Stimulated activated CD8-positive, alpha-beta memory T cell treated with anti-CD3 and anti-CD28 coated beads, Interleukin-2, amount 100 ng/mL, for 1 hour (primary cell): ENCODE measurements at places on chromosomes 5 and 9.

DNA sequence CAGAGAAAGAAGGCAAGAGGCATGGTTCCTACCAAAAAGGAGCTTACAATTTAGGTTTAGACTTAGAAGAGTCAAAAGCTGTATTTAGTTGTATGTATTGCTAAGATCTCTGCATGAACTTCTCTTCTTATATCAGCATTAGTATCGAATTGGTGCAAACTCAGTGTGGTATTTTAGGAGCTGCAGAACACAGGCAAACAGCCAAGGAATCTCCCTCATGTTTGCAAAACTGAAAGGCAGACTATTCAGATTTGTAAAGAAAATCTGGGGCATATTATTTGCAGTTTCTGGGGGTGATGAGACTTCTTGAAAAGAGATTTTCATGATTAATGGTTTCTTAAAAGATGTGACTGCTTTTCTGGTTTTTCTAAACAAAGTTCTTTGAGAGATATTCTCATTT, 252.7 kb downstream of the CEMIP2 start:
- no peak for DNase-seq

GRCh38 chr5:72179028-72179815, 71.9 kb downstream of the MAP1B start:
- no peak for DNase-seq

GRCh38 chr5:154430466-154430865, 15.3 kb upstream of the SAP30L start:
- no peak for DNase-seq

DNA sequence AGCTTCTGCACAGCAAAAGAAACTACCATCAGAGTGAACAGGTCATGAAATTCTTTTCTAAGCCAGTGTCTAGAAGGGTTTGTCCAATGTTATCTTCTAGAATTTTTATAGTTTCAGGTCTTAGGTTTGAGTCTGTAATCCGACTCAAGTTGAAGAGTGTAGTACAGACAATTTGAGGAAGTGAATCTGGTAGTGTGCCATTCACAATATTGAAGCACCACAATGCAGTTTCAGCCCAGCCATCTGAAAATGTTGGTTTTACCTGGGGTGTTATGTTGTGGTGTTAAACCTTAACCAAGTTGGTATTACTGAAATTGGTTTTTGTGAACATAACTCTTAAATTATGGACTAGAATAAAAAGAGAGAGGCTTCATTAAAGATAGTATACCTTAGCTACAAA, 77.2 kb downstream of the ADAMTS16 start:
- DNase-seq, result no peak

GRCh38 chr5:41788941-41789368, 81.3 kb downstream of the OXCT1 start:
- DNase-seq, result no peak

DNA sequence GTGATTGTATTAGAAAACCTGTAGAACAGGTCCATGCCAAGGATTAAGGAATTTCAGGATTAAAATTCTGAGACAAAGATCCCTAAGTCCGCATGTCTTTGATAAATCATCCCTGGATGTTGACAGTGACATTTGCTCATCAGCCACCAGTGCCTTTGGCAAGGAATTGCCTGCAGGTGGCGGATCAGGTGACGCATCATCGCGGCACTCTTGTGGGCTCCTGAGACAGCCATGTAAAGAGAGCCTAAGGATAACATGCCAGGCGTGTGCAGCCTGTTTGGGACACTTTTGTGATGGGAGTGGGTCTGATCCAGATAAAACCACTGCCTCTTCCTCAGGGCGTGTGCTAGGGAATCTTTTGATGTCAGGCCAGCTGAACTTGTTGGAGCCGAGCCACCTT, 40.6 kb downstream of the ADCY2 start:
- no peak for DNase-seq

GRCh38 chr9:99051851-99052250, 53.1 kb upstream of the TGFBR1 start:
- DNase-seq, result no peak

- no peak for DNase-seq
Observed at GRCh38 chr5:163252950-163253349, 184.4 kb upstream of the CCNG1 start.

- DNase-seq, result no peak
Observed at GRCh38 chr9:14212697-14213420, 101.1 kb downstream of the NFIB start.

DNA sequence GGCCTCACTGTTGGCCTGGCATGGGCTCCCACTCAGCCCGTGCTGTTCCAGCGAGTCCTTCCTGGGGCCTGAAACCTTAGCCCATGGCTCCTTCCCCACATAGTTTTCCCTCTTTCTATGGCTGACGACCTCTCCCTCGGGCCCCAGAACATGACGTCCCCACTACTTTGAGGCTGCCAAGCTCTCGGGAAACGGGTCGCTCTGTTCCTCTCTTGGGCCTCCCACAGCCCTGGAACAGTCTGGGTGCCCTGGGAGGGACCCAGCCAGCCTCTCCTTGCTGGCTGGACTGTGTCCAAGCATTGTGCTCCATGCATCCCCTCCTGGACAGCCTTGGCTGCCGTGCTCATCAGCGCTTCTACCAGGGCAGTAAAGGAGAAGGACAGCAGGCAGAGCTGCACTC, 118.3 kb downstream of the SYK start:
- no peak for DNase-seq

- DNase-seq, result no peak
Observed at GRCh38 chr5:173497685-173498084, 118.8 kb downstream of the BOD1 start.

DNA sequence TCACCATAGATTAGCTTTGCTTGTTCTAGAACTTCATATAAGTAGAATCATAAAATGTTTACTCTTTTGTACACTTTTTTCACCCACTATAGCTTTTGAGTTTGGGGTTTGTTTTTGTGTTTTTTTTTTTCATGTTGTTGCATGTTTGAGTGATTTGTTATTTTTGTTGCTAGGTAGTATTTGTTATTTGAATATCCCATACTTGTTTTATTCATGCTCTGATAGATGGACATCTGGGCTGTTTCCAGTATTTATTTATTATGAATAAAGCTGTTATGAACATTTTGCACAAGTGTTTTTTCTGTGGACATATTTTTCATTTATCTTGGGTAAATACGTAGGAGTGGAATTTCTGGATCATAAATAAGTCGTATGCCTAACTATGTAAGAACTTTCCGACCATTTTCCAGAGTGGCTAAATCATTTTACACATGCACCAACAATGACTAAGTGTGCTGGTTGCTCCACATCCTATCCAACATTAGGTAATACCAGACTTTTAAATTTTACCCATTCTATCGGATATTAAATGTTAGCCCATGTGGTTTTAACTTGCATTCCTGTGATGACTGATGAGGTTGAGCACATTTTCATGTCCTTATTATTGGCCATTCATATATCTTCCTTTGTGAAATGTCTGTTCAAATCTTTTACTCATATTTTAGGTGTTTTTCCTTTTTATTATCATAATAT, 69.1 kb upstream of the NR4A3 start:
- no peak for DNase-seq

GRCh38 chr9:137588311-137588710, 2.0 kb downstream of the ZMYND19 start:
- no peak for DNase-seq

DNA sequence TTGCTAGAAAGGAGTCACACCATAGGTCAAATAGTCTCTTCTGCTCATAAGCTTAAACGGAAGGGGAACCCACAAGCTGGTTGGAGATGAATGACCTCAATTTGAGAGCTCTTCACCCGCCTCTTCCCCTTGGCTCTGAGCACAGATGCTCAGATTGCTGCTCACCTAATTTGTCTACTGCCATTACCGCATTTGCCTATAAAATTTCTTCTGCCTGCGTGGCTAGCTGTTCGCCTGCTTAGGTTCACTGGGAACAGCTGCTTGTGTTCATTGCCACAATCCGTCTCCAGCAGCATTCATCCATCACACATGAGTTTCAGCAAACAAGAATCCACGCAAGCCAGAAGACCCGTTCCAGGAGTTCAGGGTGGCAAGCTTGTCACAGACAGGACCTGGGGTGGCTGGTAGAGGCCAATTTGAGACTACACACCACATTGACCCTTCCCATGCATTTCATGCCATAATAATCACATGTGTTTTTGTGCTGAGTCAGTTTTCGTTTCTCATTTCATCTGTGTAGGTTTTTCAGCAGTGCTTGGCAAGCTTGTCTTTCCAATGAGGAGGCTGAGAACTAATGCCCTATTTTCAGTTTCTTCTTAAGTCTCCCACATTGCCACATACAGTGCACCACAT, 50.2 kb upstream of the DNAH5 start:
- no peak for DNase-seq

DNA sequence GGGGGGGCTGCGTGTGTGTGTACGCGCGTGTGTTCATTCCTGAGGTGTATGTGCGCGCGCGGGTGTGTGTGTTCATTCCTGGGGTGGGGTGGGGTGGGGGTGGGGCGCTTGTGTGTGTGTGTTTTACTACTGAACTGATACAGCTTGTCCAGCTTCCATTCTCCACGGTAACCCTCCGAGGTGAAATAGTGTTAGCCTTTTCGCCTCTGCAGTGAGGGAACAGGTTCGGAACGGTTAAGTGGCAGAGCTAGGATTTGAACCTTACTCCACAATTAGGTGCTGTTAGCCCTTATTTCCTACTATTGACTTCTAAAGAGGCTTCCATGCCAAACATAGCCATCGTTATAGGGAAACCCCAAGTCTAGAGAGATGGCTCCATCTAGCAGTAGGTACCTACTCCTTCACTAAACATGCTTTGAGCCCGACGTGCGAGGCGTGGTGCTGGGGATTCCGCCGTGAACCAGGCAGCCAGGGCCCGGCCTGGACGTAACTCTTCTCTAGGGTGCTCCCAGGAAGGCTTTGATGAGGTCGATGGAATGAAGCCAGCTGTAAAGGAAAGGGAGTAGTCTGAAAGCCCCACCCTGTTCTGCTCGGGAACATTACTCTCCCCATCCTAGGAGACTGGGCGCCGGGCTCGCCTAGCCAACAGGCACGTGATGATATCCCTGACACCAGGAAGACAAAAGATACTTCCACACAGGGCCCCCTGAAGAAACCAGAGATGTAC, 782 bp upstream of the SKP1 start:
- no peak for DNase-seq

GRCh38 chr9:93303806-93304573, 120.1 kb downstream of the WNK2 start:
- DNase-seq, result no peak

DNA sequence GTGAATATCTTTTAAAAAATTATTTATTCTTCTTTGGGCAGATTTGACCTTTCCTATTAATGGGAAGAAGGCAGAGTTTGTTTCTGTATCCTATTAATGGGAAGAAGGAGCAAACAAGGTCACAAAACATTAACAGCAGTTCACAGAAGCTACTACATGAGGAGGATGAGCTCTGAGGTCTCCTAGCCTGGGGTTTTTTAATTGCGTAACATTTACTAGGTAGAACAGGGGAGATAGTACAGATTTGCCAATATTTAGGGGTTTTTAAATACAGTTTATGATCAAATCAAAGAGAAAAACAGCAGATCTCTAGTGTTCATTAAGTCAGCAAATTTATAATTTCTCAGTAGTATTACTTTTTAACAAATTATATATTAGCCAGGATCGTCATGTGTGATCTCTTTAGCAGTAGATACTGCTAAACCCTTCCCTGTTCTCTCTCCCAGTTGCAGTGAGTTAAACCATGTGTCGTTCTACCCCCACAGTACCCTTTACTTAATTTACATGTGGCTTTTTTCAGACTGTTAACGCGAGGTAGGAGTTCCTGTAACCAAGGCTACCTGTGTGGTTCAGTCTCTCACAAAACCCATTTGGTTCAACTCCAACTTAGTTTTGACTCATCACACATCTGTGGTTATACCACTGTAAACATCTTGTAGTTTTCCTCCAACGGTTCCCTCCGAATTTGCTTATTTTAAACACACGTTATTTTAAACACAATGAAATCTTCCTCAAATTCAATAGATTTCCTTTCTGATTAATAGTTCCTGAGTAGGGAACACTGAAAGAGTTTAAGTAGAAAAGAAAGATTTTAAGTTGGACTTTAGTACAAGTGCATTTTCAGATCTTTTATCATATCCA, 13.3 kb downstream of the SLC25A46 start:
- DNase-seq, result no peak

- DNase-seq, result no peak
Observed at GRCh38 chr5:146400201-146400600, 46.9 kb upstream of the TCERG1 start.

- no peak for DNase-seq
Observed at GRCh38 chr9:138049085-138049778, 171.7 kb downstream of the CACNA1B start.

GRCh38 chr5:174720612-174721529, 3.5 kb upstream of the MSX2 start:
- no peak for DNase-seq

DNA sequence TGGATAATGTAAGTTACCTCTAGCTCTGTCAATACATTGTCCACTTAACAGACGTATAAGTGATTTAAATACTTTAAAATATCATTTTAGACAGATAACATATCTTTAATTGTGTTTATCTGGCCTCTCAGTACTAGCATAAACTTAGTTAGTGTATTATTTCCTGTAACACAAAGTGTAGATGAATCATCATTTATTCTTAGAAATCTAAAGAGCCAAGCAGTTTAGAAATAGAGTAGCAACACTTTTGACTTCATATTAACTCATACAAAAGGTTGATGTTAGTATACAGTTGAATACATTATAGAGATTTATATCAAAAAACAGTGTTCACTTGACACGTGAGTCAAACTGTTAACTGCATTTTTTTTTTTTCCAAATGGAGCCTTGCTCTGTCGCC, 18.0 kb downstream of the NCBP1 start:
- DNase-seq, result no peak

DNA sequence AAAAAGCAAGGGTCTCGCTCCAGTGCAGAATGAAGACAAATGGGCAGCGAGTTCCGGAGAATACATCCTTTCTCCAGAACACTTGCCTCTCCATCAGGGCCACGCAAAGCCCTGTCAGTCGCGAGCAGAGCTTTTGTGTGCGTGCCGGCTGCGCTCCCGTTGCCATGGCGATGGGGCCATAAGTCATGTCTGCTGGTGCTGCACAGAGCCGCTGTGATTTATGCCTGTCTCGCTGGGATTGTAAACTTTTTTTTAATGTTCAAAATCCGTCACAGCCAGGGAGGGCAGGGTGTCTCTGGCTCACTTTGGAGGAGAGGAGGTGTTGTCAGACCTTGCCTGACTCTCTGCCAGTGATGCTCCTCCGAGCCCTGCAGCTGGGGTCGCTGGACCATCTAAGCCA, 272.7 kb downstream of the TRIM32 start:
- DNase-seq, result no peak

GRCh38 chr5:57791875-57792274, 309.3 kb upstream of the ACTBL2 start:
- DNase-seq, result no peak

DNA sequence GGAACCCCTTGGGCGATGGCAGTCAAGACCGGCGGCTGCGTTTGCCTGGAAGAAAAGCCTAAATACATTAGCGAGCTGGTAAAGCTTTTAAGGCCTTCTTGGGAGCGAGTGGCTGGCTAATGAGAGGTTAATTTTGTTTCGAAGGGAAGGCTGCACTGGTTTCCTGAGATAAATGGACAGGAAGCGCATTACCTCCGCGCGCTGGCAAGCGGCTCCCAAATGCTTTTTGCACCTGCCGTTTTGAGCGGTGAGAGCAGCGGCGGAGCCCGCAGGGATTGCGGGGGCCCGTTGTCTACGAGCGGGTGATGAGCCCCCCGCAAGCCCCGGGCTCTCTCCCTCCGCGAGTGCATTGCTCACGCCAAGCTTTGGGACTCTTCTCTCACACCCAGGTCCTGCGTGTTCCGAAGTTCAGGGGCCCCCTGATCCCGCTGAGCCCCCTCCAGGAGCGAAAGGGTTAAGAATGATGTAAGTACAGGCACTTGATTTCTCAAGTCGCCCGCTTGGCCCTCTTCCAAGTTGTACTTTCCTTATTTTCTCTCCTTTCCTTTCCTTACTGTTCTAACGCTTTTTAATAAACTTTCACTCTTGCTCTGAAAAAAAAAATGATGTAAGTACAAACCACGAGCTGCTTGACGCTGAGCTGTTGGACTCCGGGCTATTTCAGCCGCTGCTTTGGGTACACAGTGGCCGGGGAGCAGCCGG, 3.1 kb upstream of the RGMB start:
- no peak for DNase-seq
